Left renal pelvis (tissue), 4 donors: ENCODE measurements at places on chromosomes 16 and 17.

DNA sequence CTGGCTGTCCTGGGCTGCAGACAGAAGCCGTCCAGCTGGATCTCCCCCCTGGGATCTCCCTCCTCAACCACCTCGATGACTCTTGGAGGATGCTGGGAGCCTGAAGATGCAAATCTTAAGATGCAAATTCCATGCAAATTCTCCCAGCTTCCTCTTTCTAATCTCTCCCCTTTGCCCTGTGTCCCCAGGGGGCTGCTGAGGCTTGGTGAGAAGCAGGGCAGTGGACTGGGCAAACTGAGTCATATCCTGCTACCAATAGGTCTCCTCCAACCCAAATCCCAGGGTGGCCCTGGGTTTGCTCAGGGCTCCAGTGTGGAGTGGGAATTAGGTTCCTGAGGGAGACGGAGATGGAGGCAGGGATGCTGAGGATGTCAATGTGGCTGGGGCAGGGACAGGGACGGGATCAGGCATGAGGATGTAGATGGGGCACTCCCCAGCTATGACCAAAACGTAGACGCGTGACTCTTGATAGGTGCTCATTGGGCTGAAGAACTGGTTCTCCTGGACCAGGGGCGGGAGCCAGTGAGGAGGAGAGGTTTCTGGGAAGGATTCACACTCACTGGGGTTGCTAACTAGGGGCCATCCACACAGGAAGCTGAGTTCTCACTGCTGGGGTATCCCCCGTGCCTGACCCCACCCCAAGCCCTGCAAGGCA is 3.6 kb upstream of the ALOX12B start:
- DNase-seq, result no peak

GRCh38 chr16:77711775-77712174 is 10.5 kb upstream of the NUDT7 start:
- no peak for DNase-seq

- no peak for DNase-seq
Observed at GRCh38 chr16:71421911-71422310, 19.9 kb downstream of the TLE7 start.

DNA sequence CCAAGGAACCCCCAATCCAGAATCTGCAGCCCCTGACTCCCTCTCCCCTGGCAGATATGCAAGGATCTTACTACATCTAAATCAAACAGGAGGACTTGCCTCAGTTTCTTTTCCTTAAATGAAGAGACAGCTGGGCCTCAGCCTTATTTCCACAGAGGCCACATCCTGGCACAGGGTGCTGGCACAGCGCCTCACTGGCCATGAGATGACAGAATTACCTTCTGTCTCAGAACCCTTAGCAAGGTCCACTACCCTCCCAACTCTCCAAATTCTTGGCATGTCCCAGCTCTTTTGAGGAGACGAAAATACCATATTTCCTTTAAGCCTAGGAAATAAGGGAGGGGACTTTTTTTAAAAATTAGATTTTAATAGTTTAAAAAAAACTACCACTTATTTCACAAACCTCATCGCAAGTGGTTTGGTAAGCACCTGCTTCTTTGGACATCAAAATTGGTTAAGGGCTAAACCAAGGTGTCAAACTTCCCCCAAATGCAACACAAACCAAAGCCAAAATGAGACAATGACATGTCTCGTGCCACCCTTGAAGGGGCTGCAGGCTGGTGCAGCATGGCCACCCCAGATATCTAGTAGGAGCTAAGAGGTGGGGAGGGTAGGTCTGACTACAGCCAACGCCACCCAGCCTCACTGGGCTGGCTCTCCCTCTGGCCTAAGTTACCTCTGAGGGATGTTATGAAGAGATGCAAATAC is 25.3 kb downstream of the FAM117A start:
- no peak for DNase-seq

DNA sequence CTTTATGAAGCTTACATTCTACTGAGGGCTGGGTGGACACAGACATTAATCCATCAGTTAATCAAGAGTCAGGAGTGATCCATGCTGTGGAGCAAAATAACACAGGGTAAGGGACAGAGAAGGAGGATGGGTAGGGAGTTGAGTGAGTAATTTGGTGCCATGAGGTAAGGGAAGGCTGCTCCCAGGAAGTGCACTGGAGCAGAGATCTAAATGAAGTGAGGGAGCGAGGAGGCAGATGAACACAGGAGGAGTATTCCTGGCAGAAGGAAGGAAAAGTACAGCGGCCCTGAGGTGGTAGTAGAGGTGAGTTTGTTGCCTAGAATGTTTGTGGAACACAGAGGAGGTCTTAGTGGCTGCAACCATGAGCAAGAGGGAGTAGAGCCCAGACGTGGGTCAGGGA is 34.8 kb downstream of the ASIC2 start:
- no peak for DNase-seq

GRCh38 chr16:21301895-21302291 is 23.8 kb upstream of the CRYM start:
- no peak for DNase-seq

DNA sequence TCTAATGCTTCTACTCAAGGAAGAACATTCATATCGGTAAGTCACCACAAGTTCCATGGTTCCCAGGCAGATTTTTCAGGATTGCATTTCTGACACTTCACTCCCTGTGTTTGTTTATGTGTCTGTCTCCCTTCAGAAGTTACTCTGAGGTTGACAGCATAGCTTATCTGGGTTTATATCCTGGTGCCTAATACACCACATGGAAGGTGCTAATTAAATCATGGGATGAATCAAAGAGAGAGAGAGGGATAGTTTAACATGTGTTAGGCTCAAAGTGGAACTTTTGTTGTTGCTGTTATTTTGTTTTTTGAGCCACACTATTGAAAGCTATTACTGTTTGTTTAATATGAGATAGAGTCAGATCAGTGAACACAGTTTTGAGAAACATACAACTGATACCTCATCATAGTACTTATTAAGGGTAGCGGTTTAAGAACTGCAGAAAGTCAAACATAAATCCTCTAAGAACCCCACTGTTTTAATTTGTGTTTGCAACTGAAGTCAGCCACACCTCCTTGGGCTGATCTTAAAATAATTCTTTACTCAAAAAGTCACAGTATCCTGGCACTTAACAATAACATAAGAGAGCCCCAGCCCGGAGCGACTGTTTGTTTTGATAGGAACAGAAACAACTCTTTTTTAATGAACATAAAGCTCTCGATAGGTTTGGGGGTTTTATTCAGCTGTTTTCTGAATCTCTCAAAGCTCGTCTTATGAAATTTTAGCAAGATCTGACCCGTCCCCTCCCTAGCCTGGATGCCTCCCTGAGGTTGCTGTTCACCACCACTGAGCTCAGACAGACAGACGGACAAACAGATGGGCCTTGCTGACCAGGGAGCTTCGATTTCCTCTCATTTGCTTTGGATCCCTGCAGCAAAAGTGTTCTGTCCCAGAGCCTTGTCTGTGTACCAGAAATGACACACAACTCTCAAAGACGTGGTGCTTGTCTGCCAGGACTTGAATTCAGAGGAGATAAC is 98.3 kb upstream of the MYOCD start:
- DNase-seq, result no peak

DNA sequence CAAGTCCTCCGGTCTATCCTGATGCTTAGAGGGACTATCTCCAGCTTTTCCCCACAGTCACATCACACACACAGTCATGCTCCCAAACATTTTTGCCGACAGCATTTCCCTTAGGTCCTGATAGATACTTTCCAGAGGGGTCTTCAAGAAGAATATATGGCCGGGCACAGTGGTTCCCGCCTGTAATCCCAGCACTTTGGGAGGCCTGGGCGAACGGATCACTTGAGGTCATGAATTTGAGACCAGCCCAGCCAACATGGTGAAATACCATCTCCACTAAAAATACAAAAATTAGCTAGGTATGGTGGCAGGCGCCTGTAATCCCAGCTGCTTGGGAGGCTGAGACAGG is 4.3 kb upstream of the GIP start:
- no peak for DNase-seq

GRCh38 chr17:61382796-61383688 is 16.6 kb upstream of the TBX2 start:
- DNase-seq, result no peak

DNA sequence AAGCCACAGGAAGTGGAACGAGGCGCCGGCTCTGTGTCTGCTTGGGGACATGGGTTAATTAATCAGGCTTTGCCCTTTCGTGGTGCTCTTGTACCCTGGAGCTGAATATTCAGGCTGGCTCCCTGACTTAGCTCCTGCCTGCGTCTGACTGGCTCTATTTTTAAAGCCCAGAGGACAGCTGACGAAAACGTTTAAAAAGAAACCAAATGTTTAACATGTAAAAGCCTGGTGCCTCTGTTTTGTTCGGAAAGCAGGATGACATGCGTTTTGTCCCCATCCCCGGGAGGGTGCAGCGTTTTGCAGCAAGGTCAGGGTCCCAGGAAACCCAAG is 61.1 kb downstream of the NT5M start:
- no peak for DNase-seq

GRCh38 chr17:65066901-65067300 is 10.4 kb upstream of the GNA13 start:
- DNase-seq, result no peak

GRCh38 chr16:333406-334094 is 19.0 kb downstream of the AXIN1 start:
- no peak for DNase-seq
